Activated CD4-positive, alpha-beta T cell treated with anti-CD3 and anti-CD28 coated beads, Interleukin-2, amount 10 ng/mL, durations not matched to agents 24 days and 14 days (primary cell): ENCODE measurements at places on chromosomes 4 and X. TPM values are rescaled to one million over a fixed set of nuclear protein-coding genes. Genes with fewer than 3 reads are reported as not detected.

Gene DHX15
- 263 and 265 TPM in 2 replicates for total RNA-seq

Gene IRS4
- 0.05 and 0.09 TPM in 2 replicates for total RNA-seq

Gene ZC4H2
- 8.9 and 11.3 TPM in 2 replicates for total RNA-seq

Gene TMEM150C
- not detected in 2 replicates for total RNA-seq

Gene POU4F2
- not detected in 2 replicates for total RNA-seq

Gene NFKB1
- 146 and 148 TPM in 2 replicates for total RNA-seq

Gene ARX
- not detected in 2 replicates for total RNA-seq

Gene H2BW2
- not detected in 2 replicates for total RNA-seq

Gene SPANXD
- total RNA-seq = not detected in 2 replicates
